NCI-H524 treated with DMSO at 0.1 percent for 48 hours (cell line): ENCODE measurements at places on chromosomes 16 and 17.
A peak's percentile ranks its signal among the peaks of the same experiment; 100 is the strongest.

DNA sequence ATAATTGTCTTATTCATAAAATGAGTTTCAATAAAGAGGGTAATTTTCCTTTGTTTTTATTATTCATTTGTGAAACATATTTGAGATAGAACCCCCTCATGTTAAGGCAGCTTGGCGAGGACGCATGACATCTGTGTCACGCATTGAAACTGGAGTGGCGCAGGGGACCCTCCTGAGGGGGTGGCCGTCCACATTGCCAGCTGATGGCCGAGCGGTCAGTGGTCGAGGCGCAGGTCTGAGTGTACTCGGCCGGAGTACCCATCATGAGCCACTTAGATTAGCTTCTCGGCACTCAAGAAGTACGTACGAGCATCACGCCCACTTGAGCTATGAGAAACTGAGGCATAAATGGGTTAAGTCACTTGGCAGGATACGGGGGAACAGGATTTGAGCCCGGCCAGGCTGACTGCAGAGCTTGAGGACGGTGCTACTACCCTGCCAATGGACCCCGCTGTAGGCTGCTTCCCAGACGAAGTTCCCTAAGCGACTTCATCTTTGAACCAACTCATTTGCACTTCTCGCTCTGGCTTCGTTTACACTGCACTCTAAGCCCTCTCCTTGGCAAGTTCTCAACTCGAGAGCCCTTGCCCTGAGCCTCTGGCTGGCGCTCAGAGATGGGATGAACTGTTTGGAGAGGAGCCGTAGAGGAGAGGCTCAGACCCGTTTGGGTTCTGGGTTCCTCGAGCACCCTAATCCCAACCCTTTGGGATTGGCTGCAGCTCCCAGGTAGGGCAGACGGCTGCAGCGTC is 91.8 kb downstream of the SDK2 start:
- DNase-seq, result peak; percentile 60

GRCh38 chr17:63309021-63309420 is 137.1 kb downstream of the CYB561 start:
- DNase-seq, result no peak

GRCh38 chr16:85283305-85284050 is 171.2 kb upstream of the CIBAR2 start:
- no peak for DNase-seq

DNA sequence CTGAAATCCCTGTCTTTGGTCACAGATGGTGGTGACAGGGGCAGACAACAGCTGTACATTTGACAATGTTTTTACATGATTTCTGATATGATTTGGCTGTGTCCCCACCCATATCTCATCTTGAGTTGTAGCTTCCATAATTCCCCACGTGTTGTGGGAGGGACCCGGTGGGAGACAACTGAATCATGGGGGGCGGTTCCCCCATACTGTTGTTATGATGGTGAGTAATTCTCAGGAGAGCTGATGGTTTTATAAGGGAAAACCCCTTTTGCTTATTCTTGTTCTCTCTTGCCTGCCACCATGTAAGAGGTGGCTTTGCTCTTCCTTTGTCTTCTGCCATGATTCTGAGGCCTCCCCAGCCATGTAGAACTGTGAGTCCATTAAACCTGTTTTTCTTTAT is 353.9 kb downstream of the CPPED1 start:
- DNase-seq, result no peak

- DNase-seq, result peak; percentile 99
Measured at GRCh38 chr17:29066606-29067005, 23.7 kb downstream of the PIPOX start.

DNA sequence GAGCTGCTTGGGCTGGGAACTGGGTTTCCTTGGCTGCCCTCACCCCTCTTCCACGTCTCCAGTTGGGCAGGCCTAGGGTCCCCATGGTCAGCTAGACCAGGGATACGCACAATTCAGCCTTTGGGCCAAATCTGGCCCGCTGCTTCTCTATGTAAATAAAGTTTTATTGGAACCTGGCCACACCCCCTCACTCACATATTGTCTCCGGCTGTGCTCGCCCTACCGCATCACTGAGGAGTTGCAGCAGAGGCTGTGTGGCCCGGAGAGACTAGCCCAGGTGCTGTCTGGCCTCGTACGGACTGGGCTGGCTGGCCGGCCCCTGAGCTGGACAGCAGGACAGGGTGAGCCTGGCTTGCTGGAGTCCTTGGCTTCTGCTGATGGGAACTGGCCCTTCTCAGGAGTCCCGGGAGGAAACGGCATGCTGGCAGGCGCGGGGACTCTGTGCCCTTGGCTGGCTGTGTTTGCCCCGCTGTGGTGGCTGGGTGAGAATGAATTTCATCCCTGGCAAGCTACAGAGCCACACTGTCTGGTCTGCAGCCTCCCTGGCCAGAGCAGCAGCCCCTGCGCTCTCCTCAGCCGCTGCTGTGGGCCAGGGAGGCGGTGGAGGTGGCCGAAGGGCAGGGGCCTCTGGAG is 82.0 kb downstream of the ENGASE start:
- no peak for DNase-seq

GRCh38 chr17:30421592-30421991 is 42.9 kb downstream of the CPD start:
- DNase-seq, result no peak
